ENCODE measurements at places on chromosomes 3 and 15.
A peak's percentile ranks its signal among the peaks of the same experiment; 100 is the strongest.

DNA sequence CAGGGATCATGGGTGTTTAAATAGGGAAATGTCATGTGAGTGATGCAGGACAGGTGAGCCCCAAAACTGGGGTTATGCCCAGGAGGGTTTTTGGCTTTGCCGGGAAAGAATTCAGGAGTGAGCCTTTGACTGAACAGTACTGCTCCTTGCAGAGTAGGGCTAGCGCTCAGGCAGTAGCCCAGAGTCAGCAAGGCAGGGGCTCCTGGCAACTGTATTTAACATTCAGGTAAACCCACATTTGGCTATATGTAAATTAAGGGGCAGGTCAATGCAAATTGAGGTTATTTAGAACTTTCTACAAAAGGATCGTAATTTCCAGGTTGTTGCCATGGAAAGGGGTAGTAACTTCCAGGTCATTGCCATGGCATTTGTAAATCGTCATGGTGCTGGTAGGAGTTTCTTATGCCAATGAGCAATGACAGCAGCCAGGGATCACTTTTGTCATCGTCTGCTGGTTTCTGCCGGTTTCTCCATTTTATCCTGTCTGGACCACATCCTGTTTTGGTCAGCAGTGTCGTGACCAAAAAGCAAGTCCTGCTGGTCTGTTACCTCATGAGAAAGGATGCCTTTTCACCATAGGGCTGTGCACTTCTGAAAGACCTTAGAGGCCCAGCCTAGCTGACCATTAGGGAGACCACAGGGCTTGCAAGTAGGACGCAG is 24.3 kb downstream of the MTHFS start:
- peak; percentile 57 for DNase-seq

GRCh38 chr15:72196409-72197040 is 1.1 kb downstream of the GRAMD2A start:
- DNase-seq = no peak

GRCh38 chr15:80591938-80592825 is 102.9 kb upstream of the ABHD17C start:
- no peak for DNase-seq

DNA sequence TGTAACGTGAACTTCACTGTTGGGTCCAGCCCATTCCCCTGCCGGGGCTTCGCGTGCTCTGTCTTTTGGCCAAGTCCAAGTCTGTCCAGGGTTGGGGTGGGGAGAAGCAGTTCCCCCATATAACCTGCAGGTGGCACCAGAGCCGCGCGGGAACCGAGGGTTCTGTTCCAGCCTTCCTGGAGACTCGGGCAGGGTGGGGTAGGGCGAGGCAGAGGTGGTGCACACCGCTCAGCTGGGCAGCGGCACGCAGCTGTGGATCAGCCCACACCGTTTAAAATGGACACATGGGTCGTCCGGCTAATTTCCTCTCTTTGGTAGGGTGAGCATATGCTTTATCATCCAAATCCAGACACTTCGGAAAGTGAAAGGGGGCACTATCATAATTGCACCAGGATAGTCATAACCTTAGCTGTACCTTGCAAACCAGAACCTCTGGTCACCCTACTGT is 118.1 kb downstream of the TBC1D2B start:
- peak; percentile 77 for DNase-seq

- DNase-seq = no peak
These were observed 23.2 kb upstream of the VPS8 start for GRCh38 chr3:184788751-184789150.

- DNase-seq = no peak
These were observed 96.0 kb downstream of the SUCLG2 start for GRCh38 chr3:67558426-67558825.

DNA sequence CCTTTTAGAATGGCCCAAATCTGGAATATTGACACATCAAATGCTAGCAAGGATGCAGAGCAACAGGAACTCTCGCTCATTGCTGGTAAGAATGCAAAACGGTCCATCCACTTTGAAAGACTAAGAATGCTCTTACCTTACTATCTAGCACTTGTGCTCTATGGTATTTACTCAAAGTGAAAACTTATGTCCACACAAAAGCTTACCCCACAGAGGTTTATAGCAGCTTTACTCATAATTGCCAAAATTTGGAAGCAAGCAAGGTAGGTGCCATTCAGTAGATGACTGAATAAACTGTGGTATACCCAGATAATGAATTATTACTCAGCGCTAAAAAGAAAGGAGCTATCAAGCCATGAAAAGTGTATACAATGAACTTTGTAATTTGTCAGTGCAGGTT is 96.4 kb downstream of the CTNNB1 start:
- DNase-seq = no peak

- no peak for DNase-seq
These were observed 82.0 kb upstream of the LMOD3 start for GRCh38 chr3:69204315-69204957.

DNA sequence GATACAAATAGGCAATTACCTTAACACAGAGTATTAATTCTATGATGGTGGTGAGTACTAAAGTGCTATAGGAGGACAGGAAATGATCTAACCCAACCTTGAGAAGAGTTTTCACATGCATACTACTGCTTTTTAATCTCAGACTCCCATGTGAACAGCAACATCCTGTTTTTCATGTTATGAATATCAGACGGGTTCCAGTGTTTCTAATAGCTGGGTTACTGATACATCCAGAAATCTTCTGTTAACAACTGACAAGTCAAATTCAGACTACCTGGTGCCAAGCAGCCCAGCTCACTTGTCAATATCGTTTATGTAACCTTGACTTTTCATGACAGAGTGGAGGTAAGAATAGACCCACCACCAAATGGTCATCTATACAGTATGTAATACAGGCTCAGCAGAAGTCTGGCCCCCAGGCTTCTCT is 220.2 kb upstream of the COL8A1 start:
- no peak for DNase-seq

DNA sequence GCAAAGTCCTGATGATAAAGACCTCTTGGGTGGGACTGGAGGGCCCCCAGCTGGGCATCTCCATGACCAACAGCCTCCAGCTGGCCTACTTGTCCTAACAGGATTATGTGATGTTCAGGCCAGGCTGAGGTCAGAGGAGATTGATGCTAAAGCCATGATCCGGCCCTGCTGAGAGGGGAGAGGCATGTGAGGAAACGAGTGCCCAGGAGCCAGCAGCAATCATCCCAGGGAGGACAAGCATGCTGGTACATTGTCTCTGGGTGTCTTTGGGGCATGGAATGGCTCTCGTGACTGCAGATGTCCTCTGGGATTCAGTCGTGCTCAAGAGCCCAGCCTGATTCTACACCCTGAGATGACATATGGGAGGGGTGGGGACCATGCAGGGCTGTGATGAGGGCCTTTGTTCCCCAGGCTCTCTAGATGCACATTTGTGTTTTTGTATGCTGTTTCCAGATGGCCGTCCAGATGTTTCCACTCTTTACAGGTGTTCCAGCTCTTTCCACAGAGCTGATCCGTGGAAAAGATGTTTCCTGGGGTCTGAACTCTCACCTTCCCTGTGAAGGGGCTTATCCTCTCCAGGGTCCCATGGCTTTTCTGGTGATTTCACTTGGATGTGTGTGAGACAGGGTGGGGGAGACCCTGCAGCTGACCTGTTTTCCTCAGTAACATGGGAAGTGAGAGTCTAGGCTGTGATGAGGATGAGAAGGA is 20.2 kb downstream of the SLC24A1 start:
- DNase-seq = no peak

- no peak for DNase-seq
These were observed 435.6 kb downstream of the GOLGA6L6 start for GRCh38 chr15:20106026-20106425.

- no peak for DNase-seq
These were observed 58.3 kb upstream of the RASGRP1 start for GRCh38 chr15:38622908-38623307.

DNA sequence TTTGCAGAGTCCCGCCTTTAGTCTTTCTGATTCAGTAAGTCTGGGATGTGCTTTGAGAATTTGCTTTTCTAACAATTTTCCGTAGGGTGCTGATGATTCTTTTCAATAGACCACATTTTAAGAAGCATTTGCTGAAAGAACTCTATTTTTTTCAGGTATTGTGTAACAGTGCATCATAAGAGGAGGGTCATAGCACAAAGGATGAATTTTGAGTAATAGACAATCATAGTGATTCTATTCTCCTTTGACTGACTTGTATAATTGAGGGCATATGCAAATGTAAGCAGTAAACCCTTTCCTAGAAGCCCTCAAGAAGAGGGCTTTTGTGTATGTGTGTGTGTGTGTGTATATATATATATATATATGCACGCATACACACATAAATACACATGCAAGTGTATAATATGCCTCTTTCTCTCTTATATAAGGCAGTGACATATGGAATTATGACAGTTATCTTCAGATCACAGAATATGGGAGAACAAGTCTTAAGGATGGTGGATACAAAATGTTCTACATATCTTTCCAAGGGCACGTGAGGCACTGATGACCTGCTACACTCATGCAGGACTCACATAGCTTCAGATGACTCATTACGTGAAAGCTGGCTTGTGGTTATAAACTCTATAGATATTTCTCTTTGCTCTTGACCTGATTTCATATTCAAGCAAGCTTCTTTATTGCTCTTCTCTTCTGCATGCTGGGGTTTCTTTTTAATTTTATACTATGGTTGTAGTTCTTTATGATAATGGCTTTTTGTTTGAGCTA is 6.5 kb upstream of the PLSCR1 start:
- DNase-seq = peak; percentile 15

- no peak for DNase-seq
These were observed 5.4 kb downstream of the SEMA3F start for GRCh38 chr3:50160561-50160983.

DNA sequence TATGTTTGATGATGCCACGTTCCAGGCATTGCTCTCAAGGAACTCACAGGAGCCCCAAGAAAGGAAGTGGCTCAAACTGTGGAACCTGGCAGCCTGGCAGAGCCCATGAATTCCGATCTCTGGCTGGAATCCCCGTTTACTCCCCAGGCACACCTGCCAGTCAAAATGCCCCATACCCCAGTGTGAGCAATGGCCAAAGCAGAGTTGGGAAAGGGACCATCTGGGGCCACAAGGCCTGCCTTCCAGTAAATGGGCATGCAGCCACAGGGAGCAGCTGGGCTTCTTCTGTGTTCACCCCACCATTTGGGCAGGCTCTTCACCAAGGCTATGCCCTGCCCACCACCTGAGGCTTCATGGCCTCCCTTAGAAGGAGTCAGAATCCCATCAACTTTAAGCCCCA is 257.0 kb upstream of the GOLGA6L4 start:
- DNase-seq = no peak

- DNase-seq = no peak
These were observed 157.0 kb downstream of the CHST2 start for GRCh38 chr3:143276592-143276991.

- DNase-seq = no peak
These were observed 212.4 kb downstream of the TLE3 start for GRCh38 chr15:69885173-69885955.

DNA sequence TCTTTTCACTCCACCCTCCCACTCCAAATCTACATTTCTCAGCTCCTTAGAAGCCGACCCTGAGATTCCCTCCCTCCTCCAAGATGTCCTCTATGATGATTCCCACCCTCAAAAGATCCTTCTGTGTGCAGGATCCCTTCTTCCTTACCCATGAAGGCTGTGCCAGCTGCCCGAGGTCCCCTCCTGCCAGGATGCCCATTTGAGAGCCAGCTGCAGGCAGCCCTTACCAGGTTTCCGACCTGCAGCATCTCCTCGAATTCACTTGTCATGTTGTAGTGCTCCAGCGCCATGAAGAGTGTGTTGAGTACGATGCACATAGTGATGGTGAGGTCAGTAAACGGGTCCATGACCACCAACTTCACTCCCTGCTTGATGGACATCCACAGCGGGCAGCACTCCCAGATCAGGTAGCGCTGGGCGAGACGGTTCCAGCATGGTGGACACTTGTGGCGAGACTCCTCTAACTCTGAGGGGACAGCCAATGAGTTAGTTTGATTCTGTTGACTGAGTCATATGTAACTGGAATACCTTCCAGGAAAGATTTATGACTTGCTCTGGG is 51.9 kb downstream of the SCN5A start:
- no peak for DNase-seq

GRCh38 chr3:144843099-144843498 is 871.5 kb downstream of the DIPK2A start:
- DNase-seq = no peak

DNA sequence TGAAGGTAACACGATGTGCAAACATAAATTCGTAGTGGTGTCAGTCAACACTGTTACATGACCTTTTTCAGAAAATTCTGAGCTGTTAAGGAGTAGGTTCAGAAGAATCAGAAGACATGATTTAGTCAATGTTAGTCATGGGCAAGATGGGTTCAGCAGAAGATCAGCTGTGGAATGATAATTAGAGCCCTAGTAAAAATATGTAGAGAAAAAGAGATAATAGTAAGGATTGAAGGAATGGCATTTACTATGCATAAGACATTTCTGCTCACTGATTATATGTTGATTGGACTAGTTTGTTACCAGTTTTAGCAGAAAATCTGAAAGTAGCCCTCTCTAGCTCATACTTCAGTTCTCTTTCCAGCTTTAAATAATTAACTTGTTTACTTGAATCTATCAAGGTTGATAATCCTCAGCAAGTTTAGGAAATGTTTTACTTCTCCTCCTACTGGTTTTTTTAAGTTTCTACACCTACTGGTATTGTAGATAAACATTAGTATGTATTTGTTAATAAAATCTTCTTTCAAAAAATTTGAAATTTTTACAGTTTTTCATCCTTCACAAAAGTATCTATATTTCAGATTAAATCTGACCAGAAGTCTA is 98.6 kb downstream of the ALCAM start:
- no peak for DNase-seq

- no peak for DNase-seq
These were observed 208.9 kb downstream of the CHST2 start for GRCh38 chr3:143328451-143328850.

All from CD4-positive, alpha-beta T cell treated with Interleukin-10 for 1 hour (primary cell).